ENCODE measurements at places on chromosomes 6 and 20.
A peak's percentile ranks its signal among the peaks of the same experiment; 100 is the strongest.

DNA sequence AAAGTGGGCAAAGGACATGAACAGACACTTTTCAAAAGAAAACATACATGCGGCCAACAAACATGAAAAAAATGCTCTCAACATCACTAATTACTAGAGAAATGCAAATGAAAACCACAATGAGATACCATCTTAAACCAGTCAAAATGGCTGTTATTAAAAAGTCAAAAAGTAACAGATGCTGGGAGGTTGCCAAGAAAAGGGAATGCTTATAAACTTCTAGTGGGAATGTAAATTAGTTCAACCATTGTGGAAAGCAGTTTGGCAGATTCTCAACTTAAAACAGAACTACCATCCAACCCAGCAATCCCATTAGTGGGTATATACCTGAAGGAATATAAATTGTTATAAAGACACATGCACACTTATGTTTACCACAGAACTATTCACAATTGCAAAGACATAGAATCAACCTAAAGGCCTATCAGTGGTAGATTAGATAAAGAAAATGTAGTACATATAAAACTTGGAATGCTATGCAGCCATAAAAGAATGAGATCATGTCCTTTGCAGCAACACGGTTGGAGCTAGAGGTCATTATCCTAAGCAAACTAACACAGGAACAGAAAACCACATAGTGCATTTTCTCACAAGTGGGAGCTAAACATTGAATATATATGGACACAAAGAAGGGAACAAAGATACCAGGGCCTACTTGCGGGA, 16.3 kb downstream of the CENPQ start:
- no peak for DNase-seq

- no peak for DNase-seq
Measured at GRCh38 chr20:36620917-36621316, 15.3 kb downstream of the RAB5IF start.

DNA sequence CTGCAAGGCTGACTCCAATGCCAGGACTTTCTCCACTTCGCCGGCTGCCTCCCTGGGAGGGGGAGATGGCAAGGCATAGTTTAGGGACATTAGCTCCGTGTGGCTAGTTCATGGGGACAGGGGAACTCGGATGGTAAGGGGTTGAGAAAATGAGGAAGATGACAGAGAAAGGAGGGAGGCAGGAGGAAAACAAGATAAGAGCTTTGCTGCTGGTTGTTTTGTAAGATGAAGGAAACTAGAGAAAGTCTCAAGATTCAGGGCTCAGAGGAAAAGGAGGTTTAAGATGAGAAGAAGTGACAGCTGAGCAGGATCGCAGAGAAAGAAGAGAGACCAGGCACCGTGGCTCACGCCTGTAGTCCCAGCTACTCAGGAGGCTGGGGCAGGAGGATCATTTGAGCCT, 180.9 kb upstream of the RREB1 start:
- no peak for DNase-seq

- DNase-seq: no peak
Measured at GRCh38 chr20:63794614-63795013, 36.5 kb downstream of the ZBTB46 start.

DNA sequence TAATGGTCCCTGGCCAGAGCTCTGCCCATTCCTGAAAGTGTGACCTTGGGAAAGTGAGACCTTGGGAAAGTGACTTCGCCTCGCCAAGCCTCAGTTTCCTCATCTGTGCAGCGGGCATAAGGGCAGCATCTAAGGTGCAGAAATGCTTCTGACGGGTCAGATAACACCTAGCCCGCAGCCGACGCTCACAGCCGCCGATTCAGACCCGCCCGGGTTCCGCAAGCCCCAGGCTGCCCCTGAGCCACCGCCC, 486 bp downstream of the FKBP1A start:
- no peak for DNase-seq

- no peak for DNase-seq
Measured at GRCh38 chr6:161439093-161439492, 165.2 kb upstream of the AGPAT4 start.

DNA sequence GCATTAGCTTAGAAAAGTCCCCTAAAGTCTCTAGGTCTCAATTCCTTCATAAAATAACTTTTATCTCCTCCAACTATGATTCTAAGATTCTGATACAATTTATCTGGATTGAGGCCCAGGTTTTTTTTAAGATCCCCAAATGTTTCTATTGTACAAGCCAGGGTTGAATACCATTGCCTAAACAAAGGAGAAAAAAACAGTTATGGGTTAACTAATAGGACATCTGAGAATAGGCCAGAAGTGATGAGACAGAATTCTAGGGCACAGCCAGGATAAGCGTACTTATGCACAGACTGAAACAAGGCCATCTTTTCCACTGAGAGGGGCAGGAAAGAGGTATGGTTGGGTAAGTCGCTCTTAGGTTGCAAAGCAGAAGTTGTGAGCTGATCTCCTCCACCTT, 26.4 kb downstream of the EPB41L2 start:
- DNase-seq: no peak

GRCh38 chr6:106693418-106693817, 64.0 kb downstream of the QRSL1 start:
- DNase-seq: no peak

DNA sequence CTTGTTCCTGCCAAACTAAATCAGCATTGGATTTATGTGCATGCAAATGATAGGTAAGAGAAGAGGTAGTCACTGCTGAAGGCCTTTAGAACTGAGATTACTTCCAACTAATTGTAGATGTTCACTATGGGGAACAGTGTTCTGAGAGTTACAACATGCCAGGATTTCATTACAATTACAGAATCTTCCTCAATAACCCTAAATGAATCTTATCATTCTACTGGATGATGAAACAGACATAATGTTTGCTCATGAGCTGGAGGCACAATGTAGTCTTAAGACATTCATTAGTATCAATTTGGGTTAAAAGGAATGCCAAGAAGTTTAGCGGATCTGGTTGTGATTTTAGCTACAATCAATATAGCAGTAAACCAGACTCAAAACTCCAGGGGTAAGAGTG, 248.9 kb upstream of the THEMIS start:
- DNase-seq: no peak

DNA sequence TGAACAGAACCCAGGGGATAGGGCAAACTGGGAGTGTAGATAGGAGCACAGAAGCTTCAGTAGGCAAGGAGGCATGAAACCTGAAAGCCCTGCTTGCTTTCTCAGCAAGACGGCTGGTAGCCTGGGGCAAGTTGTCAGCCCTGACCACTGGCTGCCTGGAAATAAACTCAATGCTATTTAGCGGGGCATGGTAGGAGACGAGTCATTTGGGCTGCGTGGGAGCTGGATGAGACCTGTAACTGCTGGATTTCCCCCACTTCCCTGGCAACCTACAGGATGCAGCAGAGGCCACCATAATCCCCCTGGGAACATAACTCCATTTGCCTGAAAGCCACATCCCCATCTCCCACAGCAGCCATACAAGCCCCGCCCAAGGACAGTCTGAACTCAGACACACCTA, 332.6 kb upstream of the TBX18 start:
- DNase-seq: no peak

GRCh38 chr6:119172824-119173223, 94.4 kb upstream of the FAM184A start:
- DNase-seq: no peak

DNA sequence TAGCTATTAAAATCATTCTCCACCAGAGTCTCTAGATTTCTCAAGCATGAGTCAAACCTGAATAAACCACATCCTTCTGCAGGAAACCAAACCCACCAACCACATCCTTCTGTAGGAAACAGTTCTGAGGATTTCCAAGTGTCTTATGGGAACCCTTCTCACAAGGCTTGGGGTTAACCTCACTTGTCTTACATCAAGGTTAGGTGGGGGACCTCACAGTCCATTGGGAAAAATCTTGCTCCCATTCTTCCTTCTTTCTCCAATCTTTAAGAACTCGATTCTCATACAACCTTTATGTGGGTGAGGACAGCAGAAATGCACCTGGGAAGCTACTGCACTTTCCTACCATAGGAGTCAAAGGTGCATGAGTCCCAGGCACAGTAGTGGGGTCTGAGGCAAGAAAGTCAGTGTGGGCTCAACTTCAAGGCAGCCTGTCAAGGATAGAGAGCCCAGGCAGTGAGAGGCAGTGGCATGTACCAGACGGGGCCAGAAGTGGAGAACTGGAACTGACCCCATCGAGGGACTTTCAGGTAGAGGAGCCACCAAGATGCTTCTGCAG, 114.5 kb downstream of the SLC22A3 start:
- DNase-seq: peak; percentile 81

DNA sequence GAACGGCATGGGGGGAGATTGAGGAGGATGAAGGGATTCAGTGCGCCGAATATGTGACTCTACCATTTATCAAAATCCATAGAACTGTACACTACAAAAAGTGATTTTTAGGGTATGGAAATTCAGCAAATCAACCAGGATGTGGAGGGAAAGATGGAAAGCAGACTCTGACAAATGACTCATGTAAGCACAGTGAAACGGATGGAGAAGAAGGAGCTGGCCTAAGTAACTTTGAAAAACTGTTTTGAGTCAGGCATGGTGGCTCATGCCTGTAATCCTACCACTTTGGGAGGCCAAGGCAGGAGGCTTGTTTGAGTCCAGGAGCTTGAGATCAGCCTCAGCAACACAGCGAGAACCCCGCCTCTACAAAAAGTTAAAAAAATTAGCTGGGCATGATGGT, 39.2 kb downstream of the MUC22 start:
- no peak for DNase-seq

- no peak for DNase-seq
Measured at GRCh38 chr6:144617708-144618107, 332.6 kb downstream of the UTRN start.

DNA sequence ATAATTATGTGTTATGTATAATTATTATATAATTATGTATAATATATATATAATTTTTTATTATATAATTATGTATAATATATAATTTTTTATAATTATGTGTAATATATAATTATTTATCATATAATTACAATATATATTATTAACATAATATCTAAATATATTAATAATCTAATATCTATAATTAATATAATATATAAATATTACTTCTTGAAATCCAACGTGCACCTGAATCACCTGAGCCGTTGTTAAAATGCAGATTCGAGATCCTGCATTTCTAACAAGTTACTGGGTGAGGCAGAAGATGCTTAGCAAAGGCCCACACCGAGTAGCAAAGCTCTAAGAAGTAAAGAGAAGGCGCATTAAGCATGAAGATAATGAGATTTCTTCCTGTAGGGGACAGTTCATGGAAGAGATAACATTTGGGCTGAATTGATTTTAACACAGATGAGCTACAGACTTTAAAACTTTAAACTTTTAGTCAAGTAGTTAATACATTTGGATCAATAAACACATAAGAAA, 406.4 kb upstream of the PLCB4 start:
- no peak for DNase-seq

DNA sequence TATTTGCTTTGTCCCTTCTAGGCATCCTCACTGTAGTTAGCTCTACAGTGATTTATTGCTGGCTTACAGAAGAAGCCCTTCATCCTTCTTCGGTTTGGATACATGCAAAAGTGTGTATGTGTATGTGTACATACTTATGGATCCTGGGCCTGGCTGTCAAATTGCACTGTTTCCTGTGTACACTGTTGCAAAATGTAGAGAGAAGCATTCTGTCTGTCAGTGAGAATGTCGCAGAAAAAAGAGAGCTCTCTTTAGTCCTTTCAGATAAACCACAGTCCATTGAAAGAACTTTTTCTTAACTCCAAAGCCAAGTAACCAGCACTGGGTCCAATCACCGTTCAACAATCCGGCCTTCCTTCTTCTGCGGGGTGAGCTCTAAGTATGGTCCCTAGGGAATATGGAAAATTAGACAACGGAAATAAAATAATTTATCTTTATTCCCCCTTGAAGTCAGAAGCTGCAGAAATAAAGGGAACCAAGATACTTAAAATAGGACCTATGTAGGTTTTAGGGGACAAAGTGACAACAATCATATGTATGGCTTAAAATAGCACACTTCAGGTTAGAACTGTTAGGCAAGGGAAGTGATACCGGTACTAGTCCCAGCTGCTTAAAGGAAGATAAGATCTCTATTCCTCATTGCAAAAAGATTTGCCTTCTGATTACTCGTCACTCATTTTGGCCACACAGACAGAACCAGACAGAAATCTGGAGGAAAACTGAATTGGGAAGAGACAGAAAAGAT, 107.0 kb downstream of the CD83 start:
- DNase-seq: no peak

DNA sequence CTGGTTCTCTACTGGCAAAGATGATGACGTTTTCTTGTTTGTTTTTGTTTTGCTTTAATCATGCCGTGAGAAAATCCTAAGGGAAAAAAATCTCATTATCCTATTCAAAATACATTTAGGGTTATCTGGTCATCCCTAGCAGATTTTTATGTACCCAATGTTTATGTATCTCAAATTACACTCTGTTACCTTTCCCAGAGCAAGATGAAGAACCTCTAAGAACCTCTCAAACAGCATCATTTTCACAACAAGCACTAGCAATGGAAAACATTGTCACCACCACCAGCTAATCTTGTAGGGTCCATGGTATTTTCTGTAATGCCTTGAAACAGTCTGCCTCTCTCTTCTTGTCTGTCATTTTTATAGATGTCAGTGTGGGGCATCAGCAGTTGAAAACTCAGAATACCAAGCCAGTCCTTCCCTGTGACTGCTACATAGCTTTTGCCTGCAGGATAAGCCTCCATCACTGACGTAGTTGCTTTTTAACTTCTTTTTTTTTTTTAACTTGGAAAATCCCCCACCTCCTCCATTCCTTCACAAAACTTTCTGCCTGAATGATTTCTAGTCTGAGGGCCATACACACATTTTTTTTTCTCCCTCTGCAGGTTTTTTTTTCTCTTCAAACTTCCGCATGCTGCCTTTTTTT, 2.4 kb upstream of the SNAP25 start:
- DNase-seq: no peak

Data from CD4-positive, alpha-beta T cell treated with Interleukin-6 at 100 ng/mL for 8 hours (primary cell).